ENCODE measurements at places on chromosomes 1 and 21.

- DNase-seq, result no peak
These were observed 16.7 kb downstream of the POU3F1 start for GRCh38 chr1:38029685-38030511.

DNA sequence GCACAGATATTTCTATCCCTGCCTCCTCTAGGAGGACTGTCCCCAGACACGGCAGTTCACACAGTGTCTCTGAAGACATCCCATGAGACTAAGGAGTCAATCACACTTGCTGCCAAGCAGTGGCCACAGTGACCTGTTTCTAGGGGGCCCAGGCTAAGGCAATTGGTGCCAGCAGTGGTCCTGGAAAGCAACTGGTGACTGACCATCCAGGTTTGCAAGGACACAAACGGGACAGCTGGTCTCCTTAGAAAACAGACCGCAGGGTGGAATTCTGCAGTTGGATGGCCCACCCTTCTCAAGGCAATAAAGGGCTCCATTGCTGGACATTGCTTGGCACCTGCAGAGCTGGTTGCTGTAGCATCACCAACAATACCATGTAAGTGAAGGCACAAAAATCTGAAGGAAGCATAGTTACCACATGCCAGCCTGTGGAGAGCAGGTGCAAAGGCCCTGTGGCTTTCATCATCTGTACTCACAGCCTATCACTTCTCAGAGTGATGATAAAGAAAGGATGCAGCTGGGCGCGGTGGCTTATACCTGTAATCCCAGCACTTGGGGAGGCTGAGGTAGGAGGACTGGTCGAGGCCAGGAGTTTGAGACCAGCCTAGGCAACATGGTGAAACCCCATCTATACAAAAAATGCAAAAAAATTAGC lies 81.5 kb downstream of the STUM start:
- DNase-seq, result no peak

DNA sequence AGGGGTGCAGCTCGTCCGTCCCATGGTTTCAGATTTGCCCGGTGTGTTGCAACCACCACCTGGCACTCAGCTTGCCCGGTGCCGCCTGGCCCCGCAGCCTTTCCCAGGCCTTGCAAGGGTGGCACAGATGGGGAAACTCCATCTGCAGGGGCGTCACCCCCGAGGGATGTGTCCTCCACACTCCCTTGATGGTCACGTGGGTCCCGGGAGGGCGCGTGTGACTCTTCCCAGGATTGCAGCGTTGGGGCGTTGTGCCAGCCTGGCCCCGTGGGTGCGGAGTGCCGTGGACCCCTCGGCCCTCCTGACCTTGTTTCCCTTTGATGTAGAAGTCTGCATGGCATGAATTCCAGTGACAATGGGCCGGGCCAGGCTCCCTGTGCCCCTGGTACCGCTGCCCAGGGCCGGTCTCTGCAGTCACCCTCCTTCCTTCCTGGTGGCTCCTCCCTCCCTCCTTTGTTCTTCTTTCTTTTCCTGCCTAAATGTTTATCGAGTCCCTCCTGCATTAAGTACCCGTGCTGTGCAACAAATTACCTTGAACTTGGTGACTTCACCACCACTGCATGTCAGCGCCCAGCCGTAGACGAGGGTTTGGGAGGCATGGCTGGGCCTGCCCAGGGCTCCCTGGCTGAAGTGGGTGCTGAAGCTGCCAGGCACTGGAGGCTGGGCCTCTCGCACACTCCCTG lies 22.9 kb downstream of the RRP1 start:
- DNase-seq, result no peak

DNA sequence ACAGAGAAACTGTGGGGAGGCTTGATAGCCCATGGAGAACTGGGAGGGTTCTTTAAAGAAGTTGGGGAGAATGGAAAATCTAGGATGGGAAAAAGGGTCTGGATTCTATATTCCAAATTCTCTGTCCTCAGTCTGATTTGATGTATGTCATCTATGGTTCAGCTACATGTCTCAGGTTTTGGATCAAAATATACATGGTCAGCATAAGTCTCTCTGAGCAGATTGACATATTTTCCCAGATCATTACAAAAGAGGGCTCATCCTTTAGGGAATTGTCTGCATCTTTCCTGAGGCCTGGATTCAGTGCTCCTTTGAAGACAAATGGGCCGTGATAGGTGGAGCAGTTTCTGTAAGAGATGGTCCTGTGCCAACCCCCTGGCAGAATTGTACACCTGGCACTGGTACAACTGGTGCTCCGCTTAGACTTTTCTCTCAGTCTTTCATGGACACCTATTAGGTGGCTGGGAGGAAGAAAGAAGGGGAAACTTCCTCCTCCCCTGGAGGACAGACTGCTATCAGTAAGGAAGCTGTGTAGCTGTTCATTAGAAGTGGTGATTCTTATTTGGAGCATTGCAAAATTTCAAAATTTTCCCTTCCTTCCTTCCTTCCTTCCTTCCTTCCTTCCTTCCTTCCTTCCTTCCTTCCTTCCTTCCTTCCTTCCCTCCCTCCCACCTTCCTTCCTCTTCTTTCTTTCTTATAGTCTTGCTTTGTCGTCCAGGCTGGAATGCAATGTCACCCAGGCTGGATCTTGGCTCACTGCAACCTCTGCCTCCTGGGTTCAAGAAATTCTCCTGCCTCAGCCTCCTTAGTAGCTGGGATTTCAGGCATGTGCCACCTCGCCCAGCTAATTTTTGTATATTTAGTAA lies 26.1 kb upstream of the RGL1 start:
- no peak for DNase-seq

DNA sequence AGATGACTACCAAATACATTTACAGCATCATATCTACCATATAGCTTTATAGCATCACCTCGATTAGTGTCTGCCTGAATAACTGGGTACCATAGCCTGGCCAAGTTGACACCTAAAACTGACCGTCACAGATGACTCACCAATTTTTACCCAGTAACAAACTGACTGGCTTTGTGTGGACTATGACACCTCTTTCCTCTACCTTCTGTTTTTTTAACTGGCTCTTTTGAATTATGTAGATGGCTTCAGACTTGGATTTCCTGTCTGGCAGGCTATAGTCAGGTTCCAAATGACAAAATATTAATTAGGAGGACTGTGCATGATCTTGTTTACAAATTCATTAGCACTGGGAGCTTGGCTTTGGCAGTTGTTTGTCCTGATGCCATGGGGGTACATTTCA lies 360.3 kb downstream of the TGFB2 start:
- DNase-seq, result no peak

DNA sequence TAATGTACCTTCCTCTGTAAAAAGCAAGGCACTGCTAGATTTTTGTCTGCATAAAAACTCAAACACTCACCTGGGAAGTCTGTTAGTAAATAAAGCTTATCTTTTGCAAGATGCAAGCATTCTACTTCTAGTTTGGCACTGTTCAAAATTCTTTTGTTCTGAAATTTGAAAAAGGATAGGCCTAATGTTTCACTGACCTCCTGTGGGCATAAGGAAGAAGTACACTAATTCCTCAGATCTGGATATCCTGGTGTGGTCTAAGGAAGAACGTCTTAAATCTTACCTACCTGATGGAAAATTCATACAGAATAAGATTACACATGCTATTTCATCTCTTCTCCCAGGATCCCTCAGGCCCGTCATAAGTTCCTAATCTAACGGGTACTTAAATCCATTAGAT lies 93.5 kb upstream of the CAMK1G start:
- no peak for DNase-seq

GRCh38 chr1:178738780-178739179 lies 13.7 kb downstream of the RALGPS2 start:
- no peak for DNase-seq

All from stimulated activated CD8-positive, alpha-beta memory T cell treated with anti-CD3 and anti-CD28 coated beads, Interleukin-4, amount 100 ng/mL, for 4 hours (primary cell).